Fibroblast of the aortic adventitia (primary cell): ENCODE measurements at places on chromosomes 3 and 15. TPM values are rescaled to one million over a fixed set of nuclear protein-coding genes. Genes with fewer than 3 reads are reported as not detected.

The CYP19A1 gene
- total RNA-seq = 0.98 and 3.1 TPM in 2 replicates

The SLC9C1 gene
- total RNA-seq = 0.33 and 0.45 TPM in 2 replicates

The GAP43 gene
- 3.4 and 16.4 TPM in 2 replicates for total RNA-seq

The FBXO45 gene
- 8.3 and 14.0 TPM in 2 replicates for total RNA-seq

The BBS4 gene
- 21.2 and 24.9 TPM in 2 replicates for total RNA-seq
